ENCODE measurements at places on chromosomes 7 and 10.

DNA sequence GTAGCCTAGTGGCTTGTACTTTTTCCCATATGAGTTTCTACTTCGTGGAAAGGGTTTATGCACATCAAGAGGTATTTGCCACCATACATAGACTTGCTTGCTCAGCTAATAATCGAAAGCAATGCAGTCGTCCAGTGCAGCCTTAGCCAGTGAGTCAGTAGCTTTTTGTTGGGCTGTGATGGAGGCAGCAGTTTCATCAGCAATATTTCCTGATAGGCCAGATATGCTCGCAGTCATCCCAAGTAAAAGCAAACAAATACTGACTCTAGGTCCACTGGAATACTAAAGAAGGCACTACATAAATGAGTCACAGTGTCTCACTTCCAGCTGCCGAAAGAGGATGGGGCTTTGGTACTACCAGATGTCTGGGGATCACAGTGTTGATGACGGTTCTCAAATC, 2.1 kb upstream of the BNIP3 start:
- no peak for DNase-seq

DNA sequence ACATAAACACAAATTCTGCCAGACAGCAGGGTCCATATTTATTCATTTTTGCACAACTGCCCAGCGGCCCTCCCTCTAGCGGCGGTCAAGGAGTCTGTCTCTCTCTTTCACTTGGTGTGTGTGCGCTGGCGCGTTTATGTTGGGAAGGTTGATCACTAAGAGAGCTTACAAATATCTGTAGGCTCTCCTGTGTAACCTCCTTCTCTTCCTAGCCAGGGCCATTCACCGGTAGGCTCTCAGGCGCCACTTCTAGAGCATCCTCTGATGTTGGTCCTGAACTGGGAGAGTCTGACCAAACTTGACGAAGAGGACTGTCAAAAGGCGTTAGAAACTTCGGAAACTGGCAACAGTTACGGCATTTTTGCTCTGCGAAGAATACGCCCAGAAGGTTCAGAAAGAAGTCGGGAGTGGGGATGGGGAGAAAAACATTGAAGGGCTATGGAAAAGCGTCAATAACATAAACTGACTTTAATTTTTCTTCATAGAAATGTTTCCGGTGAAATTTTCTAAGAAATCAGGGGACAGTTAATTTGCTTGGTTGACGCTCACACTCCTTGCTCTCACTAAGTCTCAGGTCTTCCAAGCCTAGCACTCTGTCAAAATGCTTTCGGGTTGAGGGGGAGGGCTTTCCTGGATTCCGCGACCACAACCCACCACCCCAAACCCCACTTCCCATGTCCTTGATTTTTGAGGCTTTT, 731.1 kb downstream of the ZWINT start:
- DNase-seq = no peak

DNA sequence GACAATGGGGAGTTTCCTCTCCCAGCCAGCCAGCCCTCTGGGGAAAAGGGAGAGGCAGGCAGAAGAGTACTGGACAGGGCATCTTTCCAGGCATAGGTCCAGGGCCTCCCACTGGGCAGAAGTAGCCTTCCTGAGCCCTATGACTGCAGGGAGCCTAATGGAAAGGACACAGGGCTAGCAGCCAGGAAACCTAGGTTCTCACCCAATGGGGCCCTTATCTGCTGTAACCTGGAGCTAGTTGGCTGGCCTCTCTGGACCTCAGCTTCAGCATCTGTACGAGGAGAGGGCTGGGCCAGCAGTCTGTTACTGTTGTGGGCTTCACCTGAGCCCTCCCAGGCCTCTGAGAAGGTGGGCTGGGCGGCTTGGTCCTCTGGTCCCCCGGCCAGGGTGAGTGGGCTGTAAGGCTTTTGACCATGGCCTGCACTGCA, 22.4 kb downstream of the LDB3 start:
- DNase-seq = no peak

GRCh38 chr7:123727071-123727837, 21.5 kb downstream of the WASL start:
- no peak for DNase-seq

- DNase-seq = no peak
Measured at GRCh38 chr10:23604613-23605012, 165.7 kb downstream of the OTUD1 start.

GRCh38 chr10:82762641-82763040, 887.6 kb downstream of the NRG3 start:
- DNase-seq = no peak
